Lower leg skin (tissue), 4 donors: ENCODE measurements at places on chromosomes 1 and 21. TPM values are rescaled to one million over a fixed set of nuclear protein-coding genes. Genes with fewer than 3 reads are reported as not detected.

DNA sequence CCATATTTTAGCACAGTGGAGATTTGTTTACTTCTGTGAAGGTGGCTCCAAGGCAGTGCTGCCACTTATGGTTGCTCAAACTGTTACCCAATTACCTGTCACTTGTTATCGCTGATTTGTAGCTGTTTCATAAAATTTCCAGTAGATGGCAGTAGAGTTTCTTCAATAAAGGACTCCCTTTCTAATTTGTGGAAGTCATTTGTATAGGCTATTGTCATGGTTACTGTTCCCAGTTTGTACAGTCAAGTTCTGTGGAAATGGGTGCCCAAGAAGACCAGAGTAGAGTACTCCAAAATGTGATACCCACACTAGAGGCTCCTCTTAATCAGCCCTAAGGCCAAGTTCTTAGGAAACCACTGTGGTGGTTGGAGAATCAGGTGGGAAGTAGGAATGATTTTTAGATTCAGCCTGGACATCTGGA, 186.1 kb downstream of the CLEC20A start:
- no peak for DNase-seq

GRCh38 chr1:226176870-226177269, 9.7 kb downstream of the ACBD3 start:
- no peak for DNase-seq

DNA sequence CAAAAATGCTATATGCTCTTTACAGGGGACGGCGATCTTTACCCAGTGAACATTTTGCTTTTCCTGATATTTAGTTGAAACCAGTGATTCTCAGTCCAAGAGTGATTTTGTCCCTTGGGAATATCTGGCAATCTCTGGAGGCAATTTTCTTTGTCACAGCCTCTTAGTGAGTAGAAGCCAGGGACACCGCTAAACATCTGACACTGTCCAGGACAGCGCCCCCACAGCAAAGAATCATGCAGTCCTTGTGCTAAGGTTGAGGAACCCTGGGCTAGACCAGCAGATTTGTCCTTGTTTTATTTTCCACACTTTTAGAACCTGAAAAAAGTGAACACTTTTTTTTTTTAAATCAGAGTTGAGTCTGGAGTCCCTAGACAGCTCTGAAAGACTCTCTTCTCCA, 13.1 kb downstream of the EVA1C start:
- no peak for DNase-seq

DNA sequence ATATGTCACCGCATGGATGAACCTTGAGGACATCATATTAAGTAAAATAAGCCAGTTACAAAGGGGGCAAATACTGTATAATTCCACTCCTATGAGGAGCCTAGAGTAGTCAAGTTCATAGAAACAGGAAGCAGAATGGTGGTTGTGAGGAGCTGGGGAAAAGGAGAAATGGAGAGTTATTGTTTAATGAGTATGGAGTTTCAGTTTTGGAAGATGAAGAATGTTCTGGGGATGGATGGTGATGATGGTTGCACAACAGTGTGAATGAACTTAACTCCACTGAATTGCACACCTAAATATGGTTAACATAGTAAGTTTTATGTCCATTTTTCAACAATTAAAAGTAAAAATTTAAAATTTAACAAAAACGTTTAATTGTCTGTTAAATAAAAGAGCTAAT, 220.9 kb upstream of the JUN start:
- DNase-seq: no peak

- no peak for DNase-seq
Observed at GRCh38 chr1:245751726-245752470, 597.1 kb downstream of the KIF26B start.

DNA sequence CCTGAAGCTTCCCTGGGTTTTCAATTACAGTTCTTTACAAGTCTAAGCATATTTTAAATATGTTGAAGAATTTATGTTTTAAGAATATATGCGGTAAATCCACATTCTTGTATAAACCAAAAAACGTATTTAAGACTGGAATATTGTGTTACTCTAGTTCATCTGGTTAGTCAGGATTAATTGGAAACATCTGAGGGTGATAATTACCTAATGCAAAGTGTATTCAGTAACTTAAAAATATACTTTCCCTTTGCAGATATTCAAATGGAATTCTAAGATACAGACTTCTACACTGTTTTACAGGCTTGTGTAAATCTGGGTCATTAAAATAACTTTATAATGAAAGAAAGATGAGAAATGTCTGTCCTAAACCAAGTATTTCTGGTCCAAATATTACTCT, 302.0 kb downstream of the VAV3 start:
- no peak for DNase-seq

DNA sequence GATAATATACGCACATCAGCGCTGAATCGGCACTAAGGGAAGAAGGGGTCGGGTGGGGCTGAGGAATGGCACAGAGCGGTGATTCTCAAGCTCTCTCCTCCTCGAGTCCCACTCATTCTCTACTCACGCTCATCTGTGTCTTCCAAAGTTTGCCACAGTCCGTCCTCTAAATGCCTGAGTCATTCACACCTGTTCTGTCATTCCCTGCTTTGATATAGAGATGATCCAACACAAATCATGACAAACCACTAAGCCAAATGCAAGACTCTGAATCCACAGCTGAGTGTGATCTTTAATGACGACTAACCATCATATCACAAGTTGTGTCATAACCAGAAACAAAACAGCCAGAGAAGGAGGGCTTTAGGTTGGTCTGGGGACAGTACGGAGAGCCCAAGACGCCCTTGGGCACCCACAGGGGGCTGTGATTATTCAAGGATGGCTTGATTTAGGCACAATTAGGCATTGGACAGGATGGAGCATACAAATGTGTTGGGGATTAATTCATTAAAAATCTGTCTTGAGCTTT, 501.5 kb downstream of the KIF26B start:
- DNase-seq: no peak

DNA sequence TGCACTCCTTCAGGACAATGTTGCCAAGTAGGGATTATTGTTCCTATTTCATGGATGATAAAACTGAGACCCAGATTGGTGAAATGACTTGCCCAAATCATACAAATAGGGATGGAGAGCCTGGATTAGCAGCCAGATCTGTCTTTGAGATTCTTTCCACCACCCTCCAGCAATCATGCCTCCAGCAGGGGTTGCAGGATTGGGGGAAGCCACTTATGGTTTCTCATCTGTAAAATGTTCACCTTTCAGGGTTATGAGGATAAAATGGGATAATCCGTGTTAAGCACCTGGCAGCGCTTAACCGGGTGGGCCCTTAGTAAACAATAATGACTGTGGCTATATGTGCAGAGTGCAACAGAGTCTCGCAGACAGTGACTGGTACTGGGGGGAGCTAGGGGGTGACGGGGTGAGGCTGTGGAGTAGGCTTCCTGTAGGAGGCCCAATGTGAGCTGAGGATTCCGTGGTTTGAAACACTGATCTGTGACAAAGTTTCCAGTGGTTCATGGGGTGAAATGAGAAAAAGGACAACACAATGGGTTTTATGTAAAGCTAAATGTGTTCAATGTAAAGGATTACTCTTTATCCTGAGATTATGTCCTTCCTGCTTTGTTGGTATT, 33.7 kb upstream of the FOXO6 start:
- DNase-seq: no peak

DNA sequence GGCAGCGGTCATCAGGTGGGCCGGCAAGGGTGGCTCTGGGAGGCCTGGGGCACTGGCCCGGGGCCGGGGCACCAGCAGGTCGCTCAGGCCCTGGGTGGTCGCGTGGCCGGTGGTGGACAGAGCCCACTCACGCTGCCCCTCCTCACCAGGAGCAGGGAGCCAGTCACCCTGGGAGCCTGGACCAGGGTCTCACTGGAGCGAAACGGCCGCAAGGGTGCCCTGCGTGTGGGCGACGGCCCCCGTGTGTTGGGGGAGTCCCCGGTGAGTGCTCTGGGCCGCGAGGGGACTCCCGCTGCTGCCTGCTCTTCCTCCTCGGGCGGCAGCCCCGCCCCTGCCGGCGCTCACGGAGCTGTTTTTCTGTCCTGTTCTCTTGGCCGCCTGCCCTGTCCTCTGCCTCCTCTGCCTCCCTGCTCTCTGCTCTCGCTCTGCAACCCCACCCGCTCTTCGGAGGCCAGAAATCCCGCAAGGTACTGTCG, 23.5 kb downstream of the RNF223 start:
- no peak for DNase-seq

- DNase-seq: no peak
Observed at GRCh38 chr21:43733529-43734071, 14.7 kb downstream of the PDXK start.

DNA sequence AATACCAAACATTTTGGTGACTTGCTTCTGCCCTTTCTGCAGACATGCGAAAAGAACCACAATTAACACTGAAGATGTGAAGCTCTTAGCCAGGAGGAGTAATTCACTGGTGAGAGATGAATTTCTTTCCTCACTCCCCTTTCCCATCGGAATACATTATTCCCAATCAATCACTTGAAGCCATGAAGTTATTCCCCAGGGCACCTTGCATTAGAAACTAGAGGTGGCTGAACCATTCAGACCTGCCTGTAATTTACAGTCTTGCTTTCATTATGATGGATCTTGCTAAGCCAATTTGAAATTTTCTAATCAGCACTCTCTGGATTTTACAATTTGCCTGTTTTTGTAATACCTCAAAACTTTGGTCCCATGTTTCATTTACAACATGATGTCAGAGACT, 9.5 kb upstream of the CORT start:
- DNase-seq: no peak

DNA sequence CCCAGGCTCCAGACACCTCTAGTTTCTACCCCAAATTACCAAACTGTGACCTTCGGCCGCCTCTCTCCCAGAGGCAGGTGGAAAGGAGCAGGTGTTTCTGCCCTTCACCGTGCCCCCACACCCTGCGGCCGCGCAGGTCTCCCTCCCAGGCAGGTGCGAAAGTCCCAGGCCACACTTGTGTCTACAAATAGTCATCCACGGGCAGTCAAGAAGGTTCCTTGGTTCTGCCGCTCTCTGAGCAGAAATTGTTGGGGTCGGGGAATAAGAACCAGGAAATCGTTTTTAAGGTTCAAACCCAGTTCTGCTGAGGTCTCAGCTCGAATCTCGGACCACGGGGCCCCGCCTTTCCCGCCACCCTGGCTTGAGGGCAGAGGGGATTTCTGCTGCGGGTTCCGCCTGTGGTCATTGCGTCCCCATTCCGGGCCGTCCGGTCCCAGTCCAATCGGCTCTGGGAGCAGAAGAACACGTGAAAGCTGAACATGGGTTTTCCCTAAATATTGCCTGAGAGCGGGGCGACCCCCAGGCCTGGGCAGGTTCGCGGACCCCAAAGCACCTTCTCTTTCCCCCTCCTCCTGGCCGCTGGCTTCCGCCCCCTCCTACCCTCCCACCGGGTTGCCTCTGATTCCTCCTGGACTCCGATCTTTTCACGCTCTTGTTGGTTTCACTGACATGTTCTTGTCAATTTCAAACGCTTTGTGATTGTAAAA, 1.2 kb upstream of the ATF3 start:
- no peak for DNase-seq

GRCh38 chr1:91883470-91883869, 2.5 kb downstream of the TGFBR3 start:
- DNase-seq: no peak

- DNase-seq: no peak
Observed at GRCh38 chr1:160097151-160097910, 1.1 kb downstream of the IGSF8 start.

GRCh38 chr1:5685446-5686040, 306.7 kb downstream of the NPHP4 start:
- no peak for DNase-seq

DNA sequence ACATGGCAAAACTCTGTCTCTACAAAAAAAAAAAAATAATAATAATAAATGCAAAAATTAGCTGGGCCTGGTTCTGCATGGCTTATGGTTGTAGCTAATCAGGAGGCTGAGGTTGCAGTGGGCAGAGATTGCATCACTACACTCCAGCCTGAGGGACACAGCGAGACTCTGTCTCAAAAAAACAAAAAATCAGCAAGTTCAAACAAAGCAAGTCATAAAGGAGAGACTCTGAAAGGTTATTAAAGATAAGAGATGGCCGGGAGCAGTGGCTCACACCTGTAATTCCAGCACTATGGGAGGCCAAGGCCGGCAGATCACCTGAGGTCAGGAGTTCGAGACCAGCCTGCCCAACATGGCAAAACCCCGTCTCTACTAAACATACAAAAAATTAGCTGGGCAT, 28.8 kb downstream of the COP1 start:
- DNase-seq: no peak

GRCh38 chr1:44114098-44114497, 4.5 kb upstream of the KLF17 start:
- no peak for DNase-seq

GRCh38 chr1:61043010-61043820, 39.1 kb upstream of the NFIA start:
- DNase-seq: peak; percentile 98

DNA sequence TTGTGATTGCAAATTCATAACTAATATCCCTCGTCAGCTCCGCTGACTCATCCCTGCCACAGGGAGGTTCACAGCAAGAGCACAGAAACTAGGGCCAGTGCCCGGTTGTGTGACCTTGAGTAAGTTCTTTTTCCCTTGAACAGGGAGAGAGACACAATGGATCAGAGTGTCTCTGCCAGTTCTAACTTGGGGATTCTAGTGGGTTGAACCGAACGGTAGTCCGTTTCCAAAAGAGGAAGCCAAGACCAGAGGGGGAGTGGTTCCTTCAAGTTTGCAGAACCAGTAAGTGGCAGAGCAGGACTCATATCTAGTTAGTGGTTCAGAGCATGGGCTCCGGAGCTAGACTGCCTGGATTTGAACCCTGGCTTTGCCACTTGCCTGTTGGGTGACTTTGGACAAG, 4.9 kb upstream of the SHISA4 start:
- DNase-seq: peak; percentile 56

GRCh38 chr21:35581640-35582039, 478.7 kb downstream of the SETD4 start:
- no peak for DNase-seq

DNA sequence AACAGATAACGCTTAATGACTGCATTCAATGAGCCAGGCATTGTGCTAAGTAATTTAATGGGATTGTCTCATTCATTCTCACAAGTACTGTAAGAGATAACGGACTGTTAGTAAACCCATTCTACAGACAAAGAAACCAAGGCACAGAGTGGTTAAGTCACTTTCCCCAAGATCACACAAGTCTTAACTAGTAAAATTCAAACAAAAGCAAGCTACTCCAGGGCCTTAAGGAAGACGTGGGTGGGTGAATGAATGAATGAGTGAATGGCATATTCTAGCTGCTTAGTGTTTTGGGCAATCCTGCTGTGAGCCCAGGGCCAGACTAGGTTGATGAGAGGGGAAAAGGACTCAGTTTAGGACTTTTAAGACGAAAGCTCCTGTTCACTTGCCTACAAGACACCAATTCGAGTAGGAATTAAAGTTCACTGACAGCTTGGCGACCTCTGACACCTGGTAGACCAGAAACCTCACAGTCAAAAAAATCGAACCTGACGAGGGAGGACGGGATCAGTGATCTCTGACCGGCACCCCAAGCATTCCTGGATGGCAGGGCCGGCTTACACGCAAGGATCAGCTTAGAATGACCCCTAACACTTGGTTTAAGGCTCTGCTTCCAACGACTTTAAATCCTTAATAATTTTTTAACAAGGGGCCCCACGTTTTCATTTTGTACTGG, 557 bp downstream of the EMC1 start:
- DNase-seq: no peak

GRCh38 chr1:14138687-14139086, 438.7 kb downstream of the PRDM2 start:
- peak; percentile 27 for DNase-seq

The DCST1 gene
- 1.3 TPM for total RNA-seq

The RAB7B gene
- total RNA-seq: 28.7 TPM

The AADACL4 gene
- not detected for total RNA-seq

The KRTAP20-2 gene
- not detected for total RNA-seq

The CYYR1 gene
- 13.6 TPM for total RNA-seq

The NTMT2 gene
- total RNA-seq: not detected

The RPTN gene
- total RNA-seq: 25.2 TPM

The CDCA8 gene
- total RNA-seq: 1.4 TPM

The TSPAN1 gene
- total RNA-seq: 2.9 TPM

The TMEM52 gene
- 3.4 TPM for total RNA-seq
